ENCODE measurements at places on chromosomes 1 and 21.

- DNase-seq = no peak
Observed at GRCh38 chr1:241513378-241513777, 6.2 kb downstream of the FH start.

GRCh38 chr21:34524646-34525601 is 12.9 kb upstream of the KCNE1 start:
- no peak for DNase-seq

DNA sequence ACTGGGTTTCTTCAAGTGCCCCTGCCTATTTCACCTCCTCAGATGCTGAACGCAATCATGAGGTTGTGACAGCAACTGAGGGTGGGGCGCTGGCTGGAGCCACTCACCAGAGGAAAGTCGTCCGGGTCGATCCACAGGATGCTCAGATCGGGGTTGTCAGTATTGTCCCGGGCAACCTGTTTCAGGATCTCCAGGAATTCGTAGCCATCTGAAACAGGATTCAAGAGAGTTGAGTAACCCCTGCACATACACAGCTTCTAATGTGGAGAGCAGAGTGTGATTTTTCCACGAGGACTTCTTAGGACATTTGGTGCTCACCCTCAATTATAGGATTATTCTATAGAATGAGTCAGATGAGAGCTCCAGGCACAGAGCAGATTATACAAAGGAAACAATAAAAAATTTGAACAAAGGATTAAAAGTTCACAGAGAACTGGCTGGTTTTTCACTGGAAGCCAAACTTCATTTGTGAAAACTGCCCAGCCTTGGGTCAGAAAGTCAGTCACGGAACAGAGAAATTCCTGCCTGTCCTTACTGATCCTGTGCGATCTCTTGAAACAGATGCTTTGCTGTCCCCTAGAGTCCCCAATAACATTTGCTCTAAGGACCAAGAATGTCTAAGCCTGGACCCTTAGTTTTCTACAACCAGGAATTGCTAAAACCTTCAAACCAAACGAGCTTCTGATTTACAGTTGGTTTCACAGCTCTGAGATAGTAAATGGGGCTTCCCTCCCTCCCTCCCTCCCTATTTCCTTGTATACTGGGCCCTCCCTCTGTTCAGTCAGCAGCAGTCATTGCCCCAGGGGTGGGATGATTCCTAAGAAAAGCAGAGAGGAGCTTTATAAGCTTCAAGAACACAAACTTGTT is 63.2 kb downstream of the CASQ2 start:
- no peak for DNase-seq

- DNase-seq = peak; percentile 77
Observed at GRCh38 chr1:175152006-175152652, 40.4 kb downstream of the KIAA0040 start.

DNA sequence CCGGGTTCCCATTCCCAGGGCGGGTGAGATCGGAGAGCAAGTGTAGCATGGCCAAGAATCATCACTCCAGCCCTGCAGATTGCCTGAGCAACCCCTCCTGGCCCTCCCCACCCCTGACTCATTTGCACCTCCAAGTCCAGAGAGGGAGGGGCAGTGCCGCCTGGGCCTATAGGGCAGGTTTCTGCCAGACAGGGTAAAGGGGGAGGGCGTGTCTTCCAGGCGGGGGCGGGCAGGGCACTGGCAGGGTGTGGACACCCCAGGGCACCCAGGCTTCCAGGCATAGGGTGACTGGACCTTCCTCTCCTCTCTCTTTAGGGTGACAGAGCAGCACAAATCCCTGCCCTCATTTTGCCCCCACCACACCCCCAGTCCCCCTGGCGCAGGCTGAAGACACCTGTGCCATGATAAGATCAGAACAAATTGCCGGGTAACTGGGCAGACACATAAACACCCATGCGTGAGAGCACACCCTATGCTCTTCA is 3.2 kb upstream of the CRYBG2 start:
- DNase-seq = no peak

DNA sequence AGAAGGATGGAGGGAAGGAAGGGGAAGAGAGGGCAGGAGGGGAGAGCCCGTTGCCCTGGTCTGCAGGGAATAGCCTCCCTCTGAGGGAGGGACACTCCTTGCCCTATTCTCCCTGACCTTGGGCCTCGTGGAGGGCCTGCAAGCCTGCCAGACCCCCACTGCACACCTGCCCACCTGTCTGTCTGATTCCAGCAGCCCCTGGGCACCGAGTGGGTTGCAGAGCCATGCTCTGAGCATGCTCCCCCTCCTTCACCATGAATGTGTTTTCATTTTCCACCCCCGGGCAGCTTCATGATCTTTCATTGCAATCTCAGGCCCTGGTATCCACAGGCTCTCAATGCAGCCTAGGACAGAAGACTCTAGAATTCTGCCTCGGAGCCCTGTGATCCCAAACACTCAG is 5.1 kb upstream of the NPHP4 start:
- no peak for DNase-seq

DNA sequence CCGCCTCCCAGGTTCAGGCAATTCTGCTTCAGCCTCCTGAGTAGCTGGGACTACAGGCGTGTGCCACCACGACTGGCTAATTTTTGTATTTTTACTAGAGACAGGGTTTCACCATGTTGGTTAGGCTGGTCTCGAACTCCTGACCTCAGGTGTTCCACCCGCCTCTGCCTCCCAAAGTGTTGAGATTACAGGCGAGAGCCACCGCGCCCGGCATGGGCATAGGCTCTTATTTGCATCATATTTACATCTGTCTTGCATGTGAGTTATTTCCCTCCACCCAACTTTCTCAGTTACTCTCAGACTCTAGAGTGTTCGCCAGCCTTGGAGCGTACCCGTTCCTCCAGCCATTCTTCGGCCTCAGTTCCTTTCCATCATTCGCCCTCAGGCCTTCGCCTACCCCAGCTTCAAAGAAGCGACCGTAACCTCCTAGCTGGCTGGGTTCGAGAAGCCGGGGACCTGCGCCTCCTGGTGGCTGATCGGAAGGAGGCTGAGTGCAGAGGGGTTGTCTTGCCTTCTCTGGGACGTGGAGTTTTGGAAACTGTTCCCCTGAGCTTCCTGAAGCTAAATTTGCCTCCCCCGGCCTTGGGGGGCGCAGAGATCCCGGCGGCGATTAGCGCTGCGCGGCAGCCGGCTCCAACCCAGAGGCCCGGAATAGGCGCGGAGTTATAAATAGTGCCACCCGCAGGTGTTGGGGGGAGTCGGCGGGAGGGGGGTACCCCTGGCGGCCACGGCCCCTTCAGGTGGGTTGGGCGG is 3.6 kb upstream of the ZBTB7B start:
- DNase-seq = peak; percentile 85

DNA sequence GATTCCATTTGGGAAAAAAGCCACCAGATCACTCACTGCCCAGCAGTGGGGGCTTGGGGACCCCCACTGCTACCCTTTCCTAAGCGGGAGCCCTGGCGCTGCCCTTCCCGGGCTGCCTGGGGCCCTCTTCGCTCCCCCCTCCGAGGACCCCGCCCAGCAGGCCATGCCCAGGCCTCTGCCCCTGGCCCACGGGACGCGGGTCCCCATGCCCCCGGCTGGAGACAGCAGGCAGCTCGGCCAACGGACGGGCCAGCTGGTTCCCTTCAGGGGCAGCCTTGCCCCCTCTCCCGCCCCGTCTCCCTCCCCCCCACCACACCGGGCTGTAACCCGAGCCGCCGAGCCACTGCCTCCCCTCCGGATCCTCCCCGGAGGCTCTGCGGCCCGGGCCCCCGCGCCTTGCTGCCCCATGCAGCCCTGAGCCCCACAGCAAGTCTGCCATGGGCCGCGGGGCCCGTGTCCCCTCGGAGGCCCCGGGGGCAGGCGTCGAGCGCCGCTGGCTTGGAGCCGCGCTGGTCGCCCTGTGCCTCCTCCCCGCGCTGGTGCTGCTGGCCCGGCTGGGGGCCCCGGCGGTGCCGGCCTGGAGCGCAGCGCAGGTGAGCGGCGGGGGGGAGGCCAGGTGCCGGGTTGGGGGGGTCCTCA is at the start of gene MMP23B:
TSS of gene MMP23B (plus strand) at position 392 of the 639 bp plus-strand sequence. CDS start at position 438, 46 bp downstream.
- DNase-seq = peak; percentile 77

DNA sequence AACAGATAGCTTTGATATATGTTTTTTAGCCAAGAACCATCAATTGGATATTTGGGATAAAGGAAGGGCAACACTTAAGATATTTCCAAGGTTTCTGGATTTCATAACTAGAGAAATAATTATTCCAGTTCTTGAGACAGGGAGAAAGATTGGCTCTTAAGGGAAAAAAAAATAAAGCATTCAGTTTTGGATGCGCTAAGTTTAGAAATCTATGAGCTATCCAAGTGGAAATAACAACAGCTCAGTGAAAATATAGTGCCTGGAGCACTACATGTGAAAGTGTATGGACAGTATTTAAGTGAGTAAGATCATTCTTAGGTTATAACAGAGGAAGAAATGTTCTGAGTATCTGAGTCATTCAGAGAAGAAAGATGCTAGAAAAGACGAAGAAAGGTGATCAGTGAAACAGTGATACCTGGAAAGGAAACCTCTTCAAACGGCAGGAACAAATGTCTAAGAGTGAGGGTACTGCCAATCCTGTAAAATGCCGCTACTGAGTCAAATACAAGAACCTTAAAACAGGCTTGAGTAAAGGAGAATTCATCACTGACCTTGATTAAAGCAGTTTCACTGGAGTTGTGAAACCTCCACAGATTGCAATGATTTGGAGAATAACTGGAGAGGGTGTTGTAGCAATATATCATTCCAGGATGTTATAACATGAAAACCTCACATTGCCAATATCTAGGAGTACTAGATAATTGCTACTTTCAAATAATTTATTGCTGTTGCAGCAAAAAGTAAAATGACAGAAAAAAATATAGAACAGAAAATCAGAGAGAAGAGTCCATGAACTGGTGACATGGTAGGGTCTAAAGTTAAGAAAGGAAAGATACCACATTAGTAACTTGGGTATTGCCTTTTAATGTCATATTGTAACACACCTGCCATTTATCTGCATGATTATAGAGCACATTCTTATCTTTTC is 482.1 kb upstream of the RGS18 start:
- DNase-seq = no peak

GRCh38 chr1:210372931-210373627 is 44.4 kb downstream of the HHAT start:
- DNase-seq = no peak

GRCh38 chr1:49526672-49527071 is 497.1 kb downstream of the AGBL4 start:
- DNase-seq = no peak

- no peak for DNase-seq
Observed at GRCh38 chr1:68173283-68173935, 58.9 kb downstream of the WLS start.

GRCh38 chr1:20404466-20404865 is 81.5 kb downstream of the CAMK2N1 start:
- DNase-seq = no peak

- no peak for DNase-seq
Observed at GRCh38 chr1:180028864-180029263, 74.3 kb downstream of the CEP350 start.

GRCh38 chr1:20342294-20343148 is 51.8 kb downstream of the VWA5B1 start:
- DNase-seq = no peak

- no peak for DNase-seq
Observed at GRCh38 chr1:5386371-5386770, 605.9 kb downstream of the NPHP4 start.

DNA sequence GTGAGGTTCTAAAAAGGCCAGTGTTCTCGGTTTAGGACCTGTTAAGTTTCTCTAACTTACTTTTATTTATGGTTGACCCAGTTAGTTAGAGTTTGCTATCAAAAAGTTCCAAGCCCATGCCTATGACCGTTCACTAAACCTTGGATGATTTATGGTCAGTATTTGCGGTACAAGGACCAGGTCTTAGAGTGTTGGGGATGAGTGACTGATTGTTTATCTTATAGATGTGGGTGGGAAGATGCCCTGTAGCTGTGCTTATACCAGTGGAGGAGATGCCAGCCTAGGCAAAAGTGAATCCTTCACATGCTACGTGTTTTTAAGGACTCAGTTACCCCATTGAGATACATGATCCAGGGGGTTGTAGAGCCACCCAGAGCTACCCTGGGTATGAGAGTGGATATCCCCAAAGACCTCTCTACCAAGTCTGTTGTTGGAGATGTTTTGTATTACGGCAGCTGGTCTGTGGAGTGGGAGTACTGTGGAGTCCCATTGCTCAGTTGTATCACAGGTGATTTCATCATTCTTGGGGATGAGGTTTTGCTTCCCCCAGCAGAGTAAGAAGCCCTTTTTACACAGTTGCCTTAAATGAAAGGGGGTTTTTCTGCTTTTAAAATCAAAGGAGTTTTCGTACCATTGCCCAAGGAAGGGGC is 2.1 kb downstream of the SLC22A15 start:
- DNase-seq = no peak

DNA sequence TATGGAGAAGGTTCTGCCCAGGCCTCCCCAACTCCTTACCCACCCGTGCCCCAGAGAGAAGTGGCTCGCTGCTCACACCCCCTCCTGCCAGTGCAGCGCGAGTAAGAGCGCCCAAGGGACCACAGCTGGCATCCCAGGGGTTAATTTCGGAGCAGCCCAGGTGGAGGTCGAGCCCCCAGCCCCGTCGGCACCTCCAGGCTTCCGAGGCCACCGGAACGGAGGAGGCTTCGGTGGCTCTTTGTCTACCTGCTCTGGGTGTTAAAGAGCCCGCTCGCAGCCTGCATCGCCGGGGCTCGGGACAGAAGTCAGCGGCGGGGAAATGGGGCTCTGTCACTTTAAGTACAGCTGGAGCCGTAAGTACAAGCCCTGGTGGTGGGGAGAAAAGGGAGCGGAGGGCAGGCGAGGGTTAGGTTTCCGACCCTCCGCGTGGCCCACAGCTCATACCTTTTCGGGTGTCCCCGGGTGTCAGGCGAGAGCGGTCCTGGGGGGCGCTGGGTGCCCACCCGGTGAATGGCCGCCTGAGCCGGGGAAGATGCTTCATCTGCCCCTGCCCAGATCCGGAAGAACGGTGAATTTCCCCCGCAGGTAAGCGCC is 89.4 kb upstream of the IPO9 start:
- peak; percentile 64 for DNase-seq

GRCh38 chr1:147620543-147620942 is 49.8 kb downstream of the ACP6 start:
- no peak for DNase-seq

Measured in right forelimb (tissue), 1 donor.